ENCODE measurements at places on chromosomes 3 and 15.

- no peak for DNase-seq
Observed at GRCh38 chr15:101114610-101115009, 137.2 kb downstream of the CHSY1 start.

GRCh38 chr15:48754011-48754410, 56.9 kb downstream of the CEP152 start:
- DNase-seq = no peak

GRCh38 chr3:41521010-41521655, 321.8 kb downstream of the CTNNB1 start:
- no peak for DNase-seq

GRCh38 chr3:38067508-38068233, 28.7 kb downstream of the DLEC1 start:
- DNase-seq = no peak

All from GM12878 (cell line).